Femur (tissue), 1 donor: ENCODE measurements at places on chromosomes 12 and 14.
A peak's percentile ranks its signal among the peaks of the same experiment; 100 is the strongest.

DNA sequence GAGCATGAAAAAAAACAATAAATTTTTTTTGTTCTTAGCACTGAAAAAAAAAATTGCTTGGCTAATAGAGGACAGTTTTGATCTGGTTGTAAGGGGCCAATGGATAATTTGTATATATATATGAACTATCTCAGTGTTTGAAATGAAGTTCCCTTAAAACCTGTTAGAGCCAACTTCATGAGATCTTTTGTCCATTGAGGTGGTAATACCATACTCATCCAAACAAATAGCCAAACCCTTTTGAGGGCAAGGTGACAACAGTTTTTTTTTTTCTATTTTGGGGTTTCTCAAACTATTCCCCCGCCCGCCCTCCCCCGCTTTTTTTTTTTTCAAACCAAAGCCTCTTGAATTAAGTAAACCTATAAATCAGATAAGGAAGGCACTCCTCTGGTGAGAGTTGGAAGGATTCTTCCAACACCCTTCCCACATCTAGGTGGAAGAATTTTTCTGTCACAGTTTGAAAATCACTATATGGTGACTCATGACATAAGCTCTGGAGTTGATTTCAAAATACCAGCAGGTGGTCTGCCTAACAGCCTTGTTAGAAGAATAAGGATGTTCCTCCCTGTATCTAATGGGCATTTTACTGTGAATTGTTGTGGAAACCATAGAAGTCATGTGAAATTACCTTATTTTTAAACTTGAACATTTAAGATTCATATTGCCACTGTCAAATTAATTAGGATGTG, 10.2 kb downstream of the ARHGAP5 start:
- DNase-seq: no peak

DNA sequence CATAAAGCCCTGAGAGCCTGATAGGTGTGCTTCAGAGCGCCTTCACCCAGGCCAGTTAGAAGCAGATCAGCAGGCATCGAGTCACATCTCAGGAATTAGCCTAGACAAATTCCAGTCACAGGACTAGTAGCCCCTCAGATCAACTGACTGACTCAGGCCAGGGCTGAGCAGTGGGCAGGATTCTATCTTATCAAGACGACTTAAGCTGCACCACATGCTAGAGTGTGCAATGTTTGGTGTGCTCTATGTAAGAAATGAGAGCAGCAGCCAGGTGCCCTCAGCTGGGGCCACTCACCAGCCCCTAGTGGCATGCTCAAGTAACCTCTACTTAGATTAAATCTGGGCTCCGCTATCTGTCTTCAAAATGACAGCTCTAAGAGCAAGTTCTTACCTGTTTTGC, 19.7 kb upstream of the NGB start:
- DNase-seq: no peak

DNA sequence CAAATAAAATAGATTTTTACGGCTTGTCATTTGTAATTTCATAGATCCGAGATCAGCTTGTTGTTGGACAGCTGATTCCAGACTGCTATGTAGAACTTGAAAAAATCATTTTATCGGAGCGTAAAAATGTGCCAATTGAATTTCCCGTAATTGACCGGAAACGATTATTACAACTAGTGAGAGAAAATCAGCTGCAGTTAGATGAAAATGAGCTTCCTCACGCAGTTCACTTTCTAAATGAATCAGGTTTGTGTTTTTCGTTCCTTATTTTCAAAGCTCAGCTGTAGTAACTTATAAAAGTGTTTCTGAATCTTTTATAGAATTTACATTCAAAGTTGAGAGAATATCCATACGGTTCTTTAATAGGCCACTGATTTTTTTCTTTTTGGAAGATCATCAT, 89.1 kb downstream of the LRRK2 start:
- no peak for DNase-seq

DNA sequence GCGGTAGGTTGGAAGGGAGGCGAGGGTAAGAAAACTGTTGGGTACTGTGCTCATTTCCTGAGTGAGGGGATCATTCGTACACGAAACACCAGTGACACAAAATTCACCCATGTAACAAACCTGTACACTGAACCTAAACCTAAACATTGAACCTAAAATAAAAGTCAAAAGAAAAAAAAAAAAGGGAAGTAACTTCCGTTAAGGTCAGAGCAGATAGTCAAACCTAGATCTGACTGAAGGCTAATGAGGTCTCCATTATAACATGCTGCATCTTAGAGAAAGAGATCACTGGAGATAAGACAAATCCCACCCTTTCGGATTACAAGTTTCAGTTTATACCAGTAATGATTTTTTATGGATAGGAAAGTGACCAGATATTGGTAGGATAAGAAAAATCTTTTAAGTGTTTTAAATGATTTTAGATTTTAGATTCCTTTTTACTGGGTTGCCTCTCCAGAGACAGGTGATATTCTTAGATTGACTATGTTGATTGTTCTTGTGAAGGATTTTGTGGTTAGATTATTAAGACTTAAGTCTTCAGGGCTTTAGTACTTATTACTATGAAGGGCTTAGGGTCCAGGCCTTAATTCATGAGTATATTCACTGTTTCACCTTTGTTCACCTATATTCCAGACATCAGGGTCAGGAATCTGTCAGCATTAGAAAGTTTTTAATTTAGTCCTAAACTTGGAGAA, 11.2 kb upstream of the NCKAP1L start:
- DNase-seq: no peak

- DNase-seq: no peak
Measured at GRCh38 chr14:105767315-105767714, 240.9 kb downstream of the TMEM121 start.

DNA sequence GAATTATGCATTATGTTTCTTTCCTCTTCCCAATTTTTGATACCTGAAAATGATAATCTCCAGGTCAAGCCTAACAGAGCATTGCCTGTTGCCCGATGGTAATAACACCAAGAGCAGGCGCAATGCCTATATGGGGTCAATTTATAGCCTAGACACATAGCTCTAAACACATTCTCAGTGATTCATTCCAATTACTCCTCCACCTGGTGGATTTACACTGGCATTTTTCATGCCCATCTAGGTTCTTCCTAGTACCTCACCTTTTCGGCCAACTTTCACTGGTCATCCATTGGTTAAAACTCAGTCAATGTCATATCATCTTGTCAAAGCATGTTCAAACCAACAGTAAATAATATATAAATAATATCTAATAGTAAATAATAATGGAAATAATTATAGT, 53.1 kb downstream of the EIF2S3B start:
- DNase-seq: no peak

DNA sequence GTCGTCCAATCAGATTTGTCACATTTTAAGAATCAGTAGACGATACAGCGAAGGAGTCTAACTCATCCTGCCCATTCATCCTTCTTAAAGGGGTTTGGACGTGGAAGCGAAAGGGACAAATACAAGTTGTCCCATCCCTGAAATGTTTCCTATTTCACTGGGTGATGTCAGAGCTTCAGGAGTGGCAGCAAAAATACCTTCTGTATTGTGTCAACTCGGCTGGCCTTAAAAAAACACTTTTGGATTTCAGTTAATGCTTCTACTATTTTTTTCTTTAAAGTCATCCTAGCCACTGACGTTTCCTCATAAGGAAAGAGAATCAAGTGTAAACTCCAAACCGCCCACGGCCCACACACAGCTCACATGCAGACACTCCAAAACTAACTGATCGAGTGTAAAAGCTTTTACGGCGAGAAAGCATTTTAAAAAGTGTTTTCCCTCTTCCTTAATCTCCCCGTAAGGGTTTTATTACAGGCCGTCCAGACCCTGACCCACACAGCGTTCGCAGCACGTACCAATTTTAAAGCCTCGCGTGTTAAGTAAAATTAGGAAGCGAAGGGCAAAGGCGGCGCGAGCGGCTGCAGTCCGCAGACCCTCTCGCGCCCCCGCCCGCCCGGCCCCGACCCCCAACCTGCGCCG, 593 bp downstream of the CFL2 start:
- peak; percentile 58 for DNase-seq

DNA sequence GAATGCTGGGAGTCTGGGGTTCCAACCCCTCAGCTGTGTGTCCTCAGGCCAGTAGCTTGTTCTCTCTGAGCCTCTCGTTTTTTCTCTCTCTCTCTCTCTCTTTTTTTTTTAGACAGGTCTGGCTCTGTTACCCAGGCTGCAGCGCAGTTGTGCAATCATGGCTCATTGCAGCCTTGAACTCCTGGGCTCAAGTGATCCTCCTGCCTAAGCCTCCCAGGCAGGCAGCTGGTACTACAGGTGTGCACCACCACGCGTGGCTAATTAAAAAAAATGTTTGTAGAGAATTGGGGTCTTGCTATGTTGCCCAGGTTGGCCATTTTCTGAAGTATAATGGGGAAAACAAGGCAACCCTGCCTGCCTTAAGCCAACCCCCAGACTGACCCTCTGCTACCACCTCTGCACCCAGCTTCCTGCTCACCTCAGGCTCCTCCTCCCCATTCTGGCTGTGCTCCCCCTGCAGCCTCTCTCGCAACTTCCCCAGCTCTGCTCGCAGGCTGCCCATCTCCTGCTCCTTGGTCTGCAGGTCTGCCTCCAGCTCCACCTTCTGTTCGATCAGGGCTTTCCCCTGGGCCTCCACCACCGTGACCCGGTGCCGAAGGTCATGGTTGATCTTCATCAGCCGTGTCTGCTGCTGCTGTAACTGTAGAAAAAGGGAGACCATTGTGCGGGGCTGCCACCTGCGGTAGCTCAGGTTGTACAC, 35.2 kb downstream of the RILPL1 start:
- DNase-seq: no peak

GRCh38 chr14:67442139-67442906, 30.4 kb upstream of the PLEK2 start:
- DNase-seq: no peak

- no peak for DNase-seq
Measured at GRCh38 chr12:120220838-120221575, 20.1 kb upstream of the RPLP0 start.

DNA sequence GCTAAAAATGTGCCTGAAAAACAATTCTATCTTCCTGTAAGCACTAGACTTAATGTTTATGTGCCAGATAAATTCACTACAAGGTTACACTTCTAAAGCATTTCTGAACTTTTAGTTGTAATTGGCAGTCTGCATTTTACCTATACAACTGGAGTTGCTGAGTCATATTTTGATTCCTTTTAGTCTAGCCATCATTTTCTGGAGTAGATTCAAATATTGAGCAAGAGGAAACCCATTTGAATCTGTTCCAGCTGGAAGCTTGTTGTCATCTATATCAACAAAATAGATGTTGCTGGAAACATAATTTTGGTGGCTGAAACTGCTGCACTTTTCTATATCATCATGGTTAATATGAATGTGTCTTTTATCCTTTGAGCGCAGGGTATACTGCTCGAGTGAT, 122.2 kb upstream of the CCDC175 start:
- DNase-seq: no peak

DNA sequence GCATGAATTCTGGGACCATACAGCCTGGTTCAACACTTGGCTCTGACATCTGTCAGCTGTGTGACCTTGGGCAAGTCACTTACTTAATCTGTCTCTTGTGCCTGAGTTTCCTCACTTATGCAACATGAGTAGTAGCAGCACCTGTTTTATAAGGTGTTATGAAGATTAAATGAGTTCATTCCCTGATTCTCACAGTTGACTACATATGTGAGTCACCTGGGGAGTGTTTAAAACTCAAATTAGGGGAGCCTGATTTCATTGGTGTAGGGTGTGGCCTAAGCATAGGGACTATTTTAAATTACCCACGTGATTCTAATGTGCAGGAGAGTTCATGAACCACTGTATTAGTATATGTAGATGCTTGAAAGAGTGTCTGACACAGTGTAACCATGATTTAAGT, 36.7 kb upstream of the TMEM233 start:
- no peak for DNase-seq

- no peak for DNase-seq
Measured at GRCh38 chr12:108483213-108484059, 31.6 kb upstream of the FICD start.

DNA sequence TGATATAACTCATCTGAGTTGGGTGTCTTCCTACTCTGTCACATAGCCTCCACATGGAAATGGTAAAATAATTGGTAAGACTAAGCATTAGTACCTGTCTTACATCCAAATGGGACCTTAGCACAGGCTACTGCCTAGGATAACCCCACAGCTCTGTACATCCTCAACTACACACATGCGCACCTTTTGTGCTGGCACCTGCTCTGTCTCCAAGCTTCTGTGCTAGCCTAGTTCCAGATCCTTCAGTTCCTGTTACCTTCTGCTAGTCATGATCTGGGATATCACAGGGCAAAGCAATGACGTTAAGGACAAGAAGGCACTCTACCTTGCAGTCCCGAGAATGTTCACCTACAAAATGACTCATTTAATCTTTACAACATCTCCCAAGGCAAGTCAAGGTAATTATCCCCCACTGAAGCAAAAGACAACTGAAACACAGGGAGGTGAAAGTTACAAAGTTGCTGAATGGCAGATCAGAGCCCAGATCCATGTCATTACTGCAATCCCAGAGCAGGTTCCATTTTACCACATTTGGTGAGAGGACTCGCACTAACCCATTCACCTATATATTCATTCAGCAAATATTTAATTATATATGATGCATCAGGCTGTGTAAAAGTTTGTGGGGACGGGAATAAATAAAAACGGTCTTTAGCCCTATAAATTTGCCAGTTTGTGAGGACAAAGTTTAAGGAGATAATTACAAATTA, 61.7 kb downstream of the PPM1H start:
- DNase-seq: no peak

DNA sequence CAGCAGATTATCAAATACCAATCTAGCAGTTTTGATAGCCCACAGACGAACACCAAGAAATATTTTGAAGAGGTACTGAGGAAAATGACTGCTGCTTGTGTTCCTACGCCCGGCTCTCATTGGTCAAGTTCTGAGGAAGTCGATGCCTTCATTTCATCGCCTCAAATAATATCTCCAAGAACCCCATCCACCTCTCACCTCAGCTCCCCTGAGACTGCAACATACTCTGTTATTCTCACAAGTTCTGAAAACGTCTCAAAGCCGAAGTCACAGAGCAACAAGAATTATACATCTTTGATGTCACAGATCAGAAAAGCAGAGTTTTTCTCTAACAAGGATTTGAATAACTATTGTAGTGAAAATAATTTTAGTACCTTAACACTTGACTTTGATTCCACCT, 55.5 kb upstream of the BCAT1 start:
- DNase-seq: no peak

DNA sequence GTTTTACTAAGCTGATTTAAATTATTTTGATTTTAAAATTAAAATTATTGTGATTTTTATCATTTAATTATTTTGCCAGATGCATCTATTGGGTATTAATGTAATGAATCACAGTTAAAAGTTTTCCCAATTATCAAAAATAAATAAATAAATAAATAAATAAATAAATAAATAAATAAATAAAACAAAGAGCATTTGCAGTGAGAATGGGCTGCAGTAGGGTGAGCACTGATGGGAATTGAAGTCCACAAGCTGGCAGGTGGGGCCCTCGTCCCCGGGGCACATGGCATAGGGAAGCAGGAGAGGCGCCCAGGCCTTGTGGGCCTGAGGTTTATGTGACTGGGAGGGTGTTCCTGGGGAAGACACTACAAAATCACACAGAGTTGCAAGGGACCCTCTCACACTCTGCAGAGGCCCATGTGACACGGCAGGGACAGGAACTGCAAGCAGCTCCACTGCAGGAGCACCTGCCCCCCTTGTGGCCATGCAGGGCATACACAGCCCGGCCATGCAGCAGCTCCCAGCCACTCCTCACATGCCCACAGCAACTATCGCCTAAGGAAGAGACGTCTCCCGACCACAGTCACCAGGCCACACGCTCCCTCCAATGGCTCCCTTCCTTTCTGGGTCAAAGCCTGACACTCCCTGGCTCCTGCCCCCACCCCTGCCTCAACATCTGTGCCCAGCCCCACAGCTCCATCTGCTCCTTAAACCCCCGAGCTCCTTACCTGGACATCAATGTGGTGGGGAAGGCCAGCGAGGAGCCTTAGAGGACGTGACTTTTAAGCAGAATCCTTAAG, 256.3 kb upstream of the SFSWAP start:
- peak; percentile 57 for DNase-seq

- no peak for DNase-seq
Measured at GRCh38 chr14:36208690-36209278, 32.3 kb upstream of the PTCSC3 start.
